MG63 (cell line): ENCODE measurements at places on chromosomes 16 and 17. TPM values are rescaled to one million over a fixed set of nuclear protein-coding genes. Genes with fewer than 3 reads are reported as not detected.

DNA sequence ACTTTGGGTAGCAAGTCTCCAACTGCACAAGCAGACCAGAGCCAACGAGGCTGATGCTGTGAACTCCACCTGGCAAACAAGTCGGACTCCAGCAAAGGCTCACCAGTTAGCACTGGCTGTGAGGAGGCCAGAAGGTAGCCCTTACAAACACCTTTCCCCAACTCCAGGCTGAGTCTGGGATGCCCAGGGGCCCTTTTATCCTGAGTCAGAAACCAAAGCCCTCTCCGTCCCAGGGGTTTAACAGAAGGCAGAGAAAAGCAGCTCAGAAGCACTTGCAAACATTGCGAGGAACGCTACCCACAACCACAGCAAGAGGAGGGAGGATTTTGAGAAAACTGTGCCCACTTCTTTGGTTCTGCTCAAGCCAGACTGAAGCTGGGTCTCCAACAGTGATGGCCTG lies 25.0 kb downstream of the CUEDC1 start:
- DNase-seq, result no peak

GRCh38 chr17:40862985-40863733 lies 3.9 kb downstream of the KRT12 start:
- DNase-seq, result no peak

DNA sequence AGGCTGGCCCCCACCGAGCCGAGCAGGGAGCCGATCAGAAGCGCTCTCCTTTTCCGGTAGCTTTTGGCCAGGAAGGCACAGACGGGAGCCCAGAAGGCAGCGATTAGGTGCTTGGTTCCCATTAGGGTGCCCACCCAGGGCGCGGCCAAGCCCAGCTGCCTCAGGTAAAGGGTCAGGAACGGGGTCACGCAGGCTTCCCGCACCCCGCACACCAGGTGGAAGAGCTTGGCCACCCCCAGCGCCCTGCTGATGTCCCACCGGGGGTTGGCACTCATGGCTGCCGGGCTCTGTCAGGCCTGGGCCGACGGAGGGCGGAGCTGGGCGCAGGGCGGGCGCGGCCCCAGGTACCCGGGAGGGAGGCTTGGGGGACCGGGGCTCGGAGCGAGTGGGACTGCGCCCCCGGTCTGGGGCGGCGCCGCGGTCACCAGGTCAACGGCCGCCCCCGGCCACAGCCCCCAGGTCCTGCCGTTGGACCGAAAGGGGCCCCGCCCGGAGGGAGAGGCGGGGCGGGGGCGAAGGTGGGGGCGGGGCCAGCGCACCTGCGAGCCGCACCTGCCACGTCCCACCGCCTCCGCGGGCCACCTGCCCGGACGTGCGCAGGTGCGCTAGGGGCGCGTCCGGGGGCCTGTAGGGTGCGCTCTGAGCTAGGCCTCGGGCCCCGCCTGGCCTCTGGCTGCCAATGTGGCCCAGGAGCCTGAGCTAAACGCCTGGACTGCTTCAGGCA lies at the start of gene MFSD6L:
TSS of gene MFSD6L (minus strand) at position 520 of the 724 bp plus-strand sequence. CDS start at position 275, 245 bp downstream.
- no peak for DNase-seq

- no peak for DNase-seq
These were observed 6.6 kb downstream of the SOCS1 start for GRCh38 chr16:11249233-11250061.

DNA sequence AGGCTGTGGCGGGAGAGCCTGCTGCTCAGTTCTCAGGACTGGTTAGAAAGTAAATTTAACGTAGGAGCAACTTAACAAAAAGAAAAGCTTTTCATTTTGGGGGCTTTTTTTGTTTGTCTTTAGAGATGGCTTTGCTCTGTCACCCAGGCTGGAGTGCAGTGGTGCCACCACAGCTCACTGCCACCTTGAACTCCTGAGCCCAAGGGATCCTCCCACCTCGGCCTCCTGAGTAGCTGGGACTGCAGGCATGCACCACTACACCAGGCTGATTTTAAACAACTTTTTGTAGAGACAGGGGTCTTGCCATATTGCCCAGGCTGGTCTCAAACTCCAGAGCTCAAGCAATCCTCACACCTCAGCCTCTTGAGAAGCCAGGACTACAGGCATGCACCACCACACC lies 205.0 kb downstream of the RPTOR start:
- no peak for DNase-seq

GRCh38 chr17:81120149-81120484 lies 45.2 kb upstream of the PVALEF start:
- no peak for DNase-seq

DNA sequence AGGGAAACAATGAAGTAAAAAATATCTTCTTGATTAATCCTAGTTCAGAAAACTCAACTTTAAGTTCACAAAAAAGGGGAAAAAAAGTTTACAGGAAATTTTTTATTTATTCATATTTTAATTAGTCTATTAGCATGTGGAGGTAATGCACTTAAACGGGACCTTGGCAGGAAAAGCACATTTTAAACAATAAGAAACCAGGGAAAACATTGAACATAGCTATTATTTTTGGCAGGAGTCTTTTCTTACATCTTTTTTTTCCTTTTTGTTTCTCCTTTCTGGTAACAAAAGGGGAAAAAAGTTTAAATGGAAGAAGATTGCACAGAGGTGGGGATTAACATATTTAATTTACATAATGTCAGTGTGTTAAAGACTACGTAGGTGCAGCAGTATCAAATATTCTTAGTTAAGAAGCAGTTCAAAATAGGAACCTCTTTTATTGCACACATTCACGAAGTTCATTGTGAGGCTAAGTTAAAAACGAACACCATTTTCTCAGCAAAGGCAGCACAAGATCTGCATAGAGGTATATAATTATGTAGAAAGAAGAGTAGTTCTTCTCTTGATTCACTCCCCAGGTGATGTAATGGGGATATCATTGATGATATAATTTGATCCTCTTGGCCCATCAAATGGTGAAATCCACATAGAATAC lies 940.5 kb downstream of the CDH11 start:
- DNase-seq, result no peak

DNA sequence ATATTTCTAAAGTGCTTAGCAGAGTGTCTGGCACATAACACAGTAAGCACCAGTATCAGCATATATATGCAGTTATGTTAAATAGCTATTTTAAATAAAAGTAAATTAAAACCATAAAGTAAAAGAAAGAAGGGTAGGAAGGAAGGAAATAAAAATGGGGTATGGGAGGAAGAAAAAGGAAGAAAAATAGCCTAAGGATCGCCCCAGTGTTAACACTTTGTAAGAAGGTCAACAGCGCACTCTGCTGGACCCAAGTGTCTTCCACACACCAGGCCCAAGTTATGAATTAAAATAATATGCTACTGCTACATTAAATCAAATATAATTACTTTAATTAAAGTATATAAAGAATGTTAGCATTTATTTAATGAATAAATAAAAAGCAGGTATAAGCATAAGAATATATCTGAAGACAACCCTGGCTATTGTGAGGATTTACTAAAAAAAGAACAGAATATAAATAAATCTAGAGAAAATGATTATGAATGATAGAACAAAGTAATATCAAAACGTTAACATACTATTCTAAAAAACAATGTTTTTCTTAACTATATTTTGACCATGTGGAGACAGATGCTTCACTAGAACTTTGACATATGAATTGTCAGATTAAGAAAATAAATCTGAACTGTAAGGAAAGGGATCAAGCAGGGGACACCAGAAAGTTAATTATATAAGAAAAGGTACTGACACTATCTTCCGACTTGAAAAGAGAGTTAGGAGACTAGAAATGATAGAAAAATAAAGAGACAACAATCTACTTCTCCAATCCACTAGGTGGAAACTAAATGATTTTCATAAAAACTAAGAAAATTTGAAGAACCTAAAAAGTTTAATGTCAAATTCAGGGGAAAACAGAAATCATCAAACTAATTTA lies 25.9 kb downstream of the BRIP1 start:
- DNase-seq, result peak; percentile 47

- DNase-seq, result no peak
These were observed 66.3 kb upstream of the NACA2 start for GRCh38 chr17:61657338-61657737.

DNA sequence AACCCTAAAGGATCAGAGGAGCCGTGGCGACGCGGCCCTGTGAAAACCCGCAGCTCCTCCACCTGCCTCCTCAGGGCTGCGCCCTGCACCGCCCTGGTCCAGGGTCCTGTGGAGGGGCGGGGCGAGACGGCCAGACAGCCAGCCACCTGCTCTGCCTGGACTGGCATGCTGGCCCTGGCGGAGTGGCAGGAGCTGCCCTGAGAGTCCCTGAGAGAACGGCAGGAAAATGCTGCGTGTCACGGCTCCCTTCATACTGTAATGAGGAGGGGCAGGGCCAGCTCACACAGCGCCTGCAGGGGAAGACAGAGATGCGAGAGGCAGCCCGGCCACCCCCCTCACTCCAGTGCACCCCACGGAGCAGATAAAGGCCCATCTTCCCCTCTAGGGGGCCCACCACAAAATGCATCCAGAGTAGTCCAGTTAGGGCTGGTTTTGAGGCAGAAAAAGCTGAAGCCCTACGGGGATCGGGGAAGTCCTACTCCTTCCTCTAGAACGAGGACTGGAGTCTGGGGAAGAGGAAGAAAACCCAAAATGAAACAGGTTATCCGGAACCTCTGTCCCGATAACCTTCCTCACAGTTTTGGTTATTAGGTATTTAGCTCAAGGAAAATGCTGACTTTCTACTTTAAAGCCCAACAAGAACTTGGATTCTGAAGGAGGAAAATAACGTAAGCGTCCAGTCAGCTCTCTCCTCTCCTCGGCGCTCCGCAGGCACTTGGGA lies 97.6 kb upstream of the DNAH17 start:
- no peak for DNase-seq

GRCh38 chr16:61993108-61993507 lies 43.1 kb downstream of the CDH8 start:
- DNase-seq, result no peak

DNA sequence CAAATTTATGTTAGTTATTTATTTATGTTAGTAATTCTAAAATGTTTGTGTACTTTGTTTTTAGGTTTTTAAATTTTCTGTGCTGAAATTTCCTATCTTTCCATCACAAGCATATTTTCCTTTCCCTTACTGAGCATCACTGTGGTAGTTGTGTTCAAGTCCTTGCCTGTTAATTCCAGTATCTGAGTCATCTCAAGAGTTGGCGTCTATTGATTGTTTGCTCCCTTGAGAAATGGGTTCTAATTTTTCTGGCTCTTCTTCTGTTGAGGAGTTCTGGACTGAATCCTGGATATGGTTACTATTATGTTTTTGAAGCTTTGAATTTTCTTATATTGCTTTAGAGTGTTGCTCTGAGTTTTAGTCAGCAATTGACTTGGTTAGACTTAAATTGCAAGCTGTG lies 56.3 kb downstream of the GAN start:
- DNase-seq, result no peak

DNA sequence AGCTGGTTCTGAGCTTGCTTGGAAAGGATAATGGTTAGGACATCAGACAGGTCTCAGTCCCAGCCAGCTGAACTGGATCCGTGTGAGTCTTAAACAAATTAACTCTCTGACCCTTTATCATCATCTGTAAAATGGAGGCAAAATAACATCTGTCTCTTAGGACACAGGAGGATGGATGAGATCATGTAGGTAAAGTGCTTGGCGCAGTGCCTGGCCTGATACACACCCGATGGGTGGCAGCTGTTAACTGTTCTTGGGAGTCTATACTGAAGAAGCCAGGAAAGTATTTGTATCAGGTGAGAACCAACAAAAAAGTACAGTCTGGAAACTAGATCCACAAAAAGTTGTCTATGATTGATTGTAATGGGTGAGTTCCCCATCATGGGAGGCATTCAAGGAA lies 188.6 kb downstream of the C16orf78 start:
- no peak for DNase-seq

- no peak for DNase-seq
These were observed 216.7 kb downstream of the C16orf95 start for GRCh38 chr16:87100306-87101058.

The COG1 gene
- total RNA-seq, result 9.9 and 25.5 TPM in 2 replicates

The NOD2 gene
- not detected in 2 replicates for total RNA-seq

The NKD1 gene
- 0.07 and 0.12 TPM in 2 replicates for total RNA-seq

The NME1 gene
- 786 and 881 TPM in 2 replicates for total RNA-seq

The BICDL2 gene
- total RNA-seq, result not detected in 2 replicates
